T-helper 2 cell (primary cell): ENCODE measurements at places on chromosomes 11 and 22.

GRCh38 chr22:32632512-32633315, 158.1 kb downstream of the FBXO7 start:
- no peak for DNase-seq

DNA sequence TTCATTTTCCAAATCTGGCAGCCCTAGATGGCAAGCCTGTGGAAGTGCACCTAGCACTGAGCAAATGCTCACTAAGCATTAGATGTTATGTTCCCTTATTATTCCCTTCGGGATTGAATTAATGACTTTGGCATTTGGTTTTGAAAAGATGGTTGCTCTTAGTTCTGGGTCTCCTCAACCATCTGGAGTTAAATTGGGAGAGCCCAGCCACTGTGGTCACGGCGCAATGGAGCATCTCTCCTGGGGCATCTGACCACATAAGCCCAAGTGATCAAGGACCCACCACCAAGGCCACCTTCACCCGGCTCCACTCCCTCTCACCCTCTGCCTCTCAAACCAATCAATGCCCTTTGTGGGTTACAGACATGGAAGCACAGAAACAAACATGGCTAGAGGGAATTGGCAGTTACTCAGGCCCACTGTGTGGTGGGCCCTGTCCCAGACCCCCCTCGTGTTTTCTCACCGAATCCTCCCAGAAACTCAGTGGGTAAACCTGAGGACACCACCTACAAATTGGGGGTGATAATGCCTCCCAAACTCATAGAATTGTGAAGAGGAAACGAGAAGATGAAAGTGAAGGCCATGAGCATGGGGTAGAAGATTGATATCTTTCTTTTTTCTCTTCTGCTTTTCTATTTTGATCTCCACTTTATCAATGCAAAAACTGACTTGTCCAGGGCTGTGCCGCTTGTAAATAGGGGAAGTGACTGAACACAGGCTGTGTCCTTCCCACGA, 52.2 kb downstream of the IRAG1 start:
- no peak for DNase-seq

GRCh38 chr11:66467034-66467659, 442 bp downstream of the PELI3 start:
- no peak for DNase-seq

GRCh38 chr11:12469451-12469850, 92.1 kb downstream of the PARVA start:
- DNase-seq: no peak

DNA sequence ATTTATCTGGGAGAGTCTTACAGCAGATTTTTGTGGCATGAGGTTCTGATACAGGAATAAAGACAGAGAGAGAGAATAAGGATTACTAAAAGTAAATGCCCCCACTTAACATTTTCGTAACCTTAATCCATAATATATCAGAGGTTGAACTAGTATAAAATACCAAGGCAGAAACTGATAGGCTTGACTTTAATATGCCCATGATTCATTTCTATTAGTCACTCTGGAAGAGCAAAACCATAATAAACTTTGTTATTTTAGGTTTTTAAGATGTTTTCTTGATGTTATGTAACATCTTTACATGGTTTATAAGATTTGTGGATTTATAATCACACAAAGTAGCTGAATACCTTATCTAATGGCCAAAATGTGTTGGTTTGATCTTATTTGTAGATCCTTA, 19.1 kb downstream of the GUCY1A2 start:
- DNase-seq: no peak

- DNase-seq: no peak
Measured at GRCh38 chr11:131154351-131154750, 216.1 kb upstream of the NTM start.

GRCh38 chr22:38238519-38239071, 34.2 kb downstream of the TMEM184B start:
- no peak for DNase-seq

DNA sequence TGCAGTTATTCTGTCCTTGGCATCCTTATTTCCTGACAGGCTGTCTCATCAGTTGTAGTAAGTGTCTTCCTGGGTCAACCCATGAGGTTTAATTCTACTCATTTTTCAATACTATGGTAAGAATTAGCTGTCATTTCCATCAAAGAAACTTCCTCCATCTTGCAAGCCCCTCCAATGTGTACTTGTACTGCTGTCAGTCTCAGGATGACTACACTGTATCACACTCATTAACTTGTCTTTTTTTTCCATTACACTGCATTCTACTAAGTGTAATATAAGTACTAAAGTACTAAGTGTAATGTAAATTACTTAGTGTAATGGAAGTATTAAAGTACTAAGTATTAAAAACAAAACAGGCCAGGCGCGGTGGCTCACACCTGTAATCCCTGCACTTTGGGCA, 102.8 kb downstream of the CWF19L2 start:
- DNase-seq: no peak

DNA sequence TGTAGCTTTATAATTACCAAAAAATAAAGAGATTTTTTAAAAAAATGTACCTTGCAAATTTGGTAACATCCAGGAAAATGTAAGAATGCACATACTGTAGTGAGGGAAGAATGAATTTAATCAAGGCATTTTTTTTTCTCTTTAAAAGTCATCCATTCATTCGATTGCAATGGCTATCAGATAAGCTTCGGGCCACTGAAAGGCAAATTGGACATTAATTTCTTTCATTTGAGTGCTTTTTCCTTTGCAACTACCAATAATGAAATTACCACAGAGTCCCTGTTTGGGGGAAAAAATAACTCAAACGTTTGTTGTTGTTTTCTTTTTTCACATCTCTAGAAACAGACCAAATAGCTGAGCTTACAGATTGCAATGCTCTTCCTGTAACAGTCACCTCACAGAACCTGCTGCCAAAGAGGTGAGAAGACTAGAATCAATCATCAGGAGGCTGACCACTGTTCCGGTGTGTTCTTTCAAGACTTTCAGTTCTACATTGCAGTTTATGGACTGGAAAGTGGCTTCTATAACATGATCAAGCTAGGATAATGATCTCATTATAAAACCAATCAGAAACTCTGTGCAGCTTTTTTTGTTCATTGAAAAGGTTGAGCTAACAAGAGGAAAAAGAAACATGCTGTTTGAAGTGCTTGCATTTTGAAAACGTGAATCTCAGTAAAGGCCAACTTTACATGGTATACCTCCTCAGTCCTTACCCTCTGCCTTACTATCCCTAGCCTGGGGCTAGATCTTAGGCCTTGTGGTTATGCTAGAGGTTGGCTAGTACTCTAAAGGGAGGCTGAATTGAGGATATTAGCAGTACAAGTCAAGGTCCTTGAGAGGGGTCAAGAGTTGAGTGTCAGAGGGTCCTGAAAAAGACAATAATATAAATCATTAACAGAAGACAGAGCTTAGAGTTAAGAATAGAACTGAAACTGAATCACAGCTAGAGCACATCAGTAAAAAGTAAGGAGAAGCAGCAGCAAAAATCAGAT, 1276.1 kb downstream of the LRRC4C start:
- DNase-seq: no peak

- DNase-seq: no peak
Measured at GRCh38 chr11:46978005-46978491, 41.5 kb downstream of the CSTPP1 start.

GRCh38 chr11:132704781-132705375, 827.4 kb downstream of the OPCML start:
- DNase-seq: no peak

DNA sequence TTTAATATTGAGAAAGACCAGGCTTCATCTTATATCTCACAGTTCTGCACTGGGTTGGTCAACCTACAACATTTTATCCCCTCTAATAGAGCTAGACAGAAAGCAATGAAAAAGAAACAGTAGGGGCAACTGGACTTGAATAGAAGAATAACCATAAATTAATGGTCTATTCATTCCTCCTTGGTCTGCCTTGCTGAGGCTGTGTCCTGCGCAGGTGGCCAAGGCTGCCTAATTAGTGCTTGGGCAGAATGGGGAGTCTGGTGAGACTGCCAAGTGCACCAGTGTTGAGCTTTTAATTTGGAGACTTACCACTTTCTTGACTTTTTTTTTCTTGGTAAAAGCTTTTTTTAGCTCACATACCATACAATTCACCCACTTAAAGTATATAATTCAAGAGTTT, 35.0 kb upstream of the SPON1 start:
- no peak for DNase-seq

DNA sequence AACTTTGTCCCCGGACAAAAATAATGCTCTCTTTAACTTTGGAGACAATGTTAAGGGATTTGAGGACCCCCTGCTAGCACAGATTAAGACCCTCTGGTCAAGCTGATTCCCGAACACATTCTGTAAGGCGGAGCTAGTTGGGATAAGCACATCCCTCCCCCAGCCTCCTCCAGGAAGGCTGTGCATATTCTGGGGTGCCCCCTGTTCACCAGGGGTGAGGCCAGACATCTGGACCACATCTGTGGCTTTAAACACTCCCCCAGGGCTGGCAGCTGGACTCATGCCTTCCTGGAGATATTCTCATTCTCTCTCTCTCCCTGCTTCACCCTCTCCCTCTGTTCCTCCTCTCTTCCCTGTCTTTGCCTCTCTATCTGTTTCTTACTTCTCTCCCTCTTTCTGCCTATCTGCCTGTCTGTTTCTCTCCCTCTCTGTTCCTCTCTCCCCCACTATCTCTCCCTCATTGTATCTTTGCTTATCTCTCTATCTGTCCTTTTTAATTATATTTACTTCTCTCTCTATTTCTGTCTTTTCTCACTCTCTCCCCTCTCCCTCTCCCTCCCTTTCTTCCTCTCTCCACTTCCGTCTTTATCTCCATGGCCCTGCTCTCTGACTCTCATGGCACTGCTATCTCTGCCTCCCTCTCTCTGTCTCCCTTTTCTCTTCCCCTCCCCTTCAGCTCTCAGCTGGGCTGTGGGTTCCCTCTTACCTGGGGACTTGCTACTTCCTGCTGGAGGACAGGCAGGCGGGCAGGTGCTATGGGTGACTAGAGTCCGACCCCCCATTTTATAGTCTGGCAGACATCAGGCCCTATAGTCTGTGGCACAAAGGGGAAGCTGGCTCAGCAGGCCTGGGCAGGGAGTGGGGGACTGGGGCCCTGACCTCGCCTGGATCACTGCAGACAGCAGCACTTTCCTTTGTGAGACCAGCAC, at the start of gene CRYBB1:
Gene CRYBB1 (minus strand): TSS at position 757 of the 929 bp plus-strand sequence. CDS start 1,708 bp downstream, outside the sequence.
- DNase-seq: no peak

GRCh38 chr11:3840004-3840869, 522 bp downstream of the RHOG start:
- DNase-seq: peak; percentile 61

DNA sequence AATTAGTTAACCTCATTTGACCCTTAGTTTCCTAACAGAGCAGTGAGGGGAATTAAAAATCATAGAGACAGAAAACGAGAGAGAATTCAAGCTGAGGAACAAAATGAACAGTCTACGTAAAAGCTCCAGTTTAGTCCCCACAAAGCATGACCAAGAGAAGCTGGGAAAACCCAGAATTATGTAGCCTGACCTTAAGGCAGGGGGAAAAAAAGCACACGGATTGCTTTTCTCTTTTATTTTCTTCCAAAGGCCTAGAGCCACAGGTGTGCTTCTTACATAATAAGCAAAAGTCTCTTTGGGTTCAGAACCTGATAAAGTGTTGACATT, 514 bp upstream of the AMBRA1 start:
- no peak for DNase-seq

- DNase-seq: no peak
Measured at GRCh38 chr11:66195867-66196266, 72.6 kb upstream of the RAB1B start.

- DNase-seq: no peak
Measured at GRCh38 chr11:60905551-60906113, 753 bp downstream of the PRPF19 start.

DNA sequence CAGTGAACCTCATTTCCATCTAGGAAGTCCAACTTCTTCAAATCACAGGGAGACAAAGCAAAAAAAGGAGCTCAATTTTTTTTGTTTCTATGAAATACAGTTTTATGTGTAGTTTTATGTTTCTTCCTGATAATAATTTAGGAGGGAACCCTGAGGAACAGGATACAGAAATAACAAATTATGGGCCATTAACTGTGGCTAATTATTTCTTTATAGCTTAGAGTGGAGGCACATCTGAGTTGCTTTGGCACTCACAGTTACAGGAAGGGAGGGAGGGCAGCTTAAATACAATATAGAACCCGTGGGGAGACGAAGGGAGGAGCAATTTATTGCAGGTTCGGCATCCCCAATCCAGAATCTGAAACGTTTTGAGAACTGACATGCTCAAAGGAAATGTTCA, 37.1 kb upstream of the HORMAD2 start:
- DNase-seq: no peak

DNA sequence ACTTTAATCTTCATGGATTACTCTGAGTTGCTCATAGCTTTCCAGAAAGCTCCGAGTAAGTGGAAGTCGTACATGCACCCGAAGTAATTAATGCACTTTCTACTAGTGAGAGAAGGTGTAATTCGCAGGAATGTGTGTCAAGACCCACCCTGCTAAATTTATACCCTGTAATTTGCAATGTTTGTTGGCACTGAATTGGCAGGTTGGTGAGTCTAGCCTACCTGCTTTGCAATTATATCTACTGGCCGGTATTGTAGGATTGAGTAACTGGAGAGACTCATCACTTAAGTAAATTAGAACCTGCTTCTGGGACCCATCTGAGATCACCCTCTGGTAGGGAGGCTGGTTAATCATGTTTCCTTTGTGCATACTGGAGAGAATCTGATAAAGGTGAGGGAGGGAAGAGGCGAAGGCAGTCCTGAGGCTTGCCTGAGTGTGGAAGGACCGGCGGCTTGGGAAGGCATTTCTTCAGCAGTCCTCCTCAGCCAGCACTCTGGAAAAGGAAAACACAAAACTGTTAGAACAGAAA, 63.3 kb downstream of the LDLRAD3 start:
- DNase-seq: no peak

GRCh38 chr11:61042537-61042936, 59.8 kb upstream of the CD5 start:
- no peak for DNase-seq

DNA sequence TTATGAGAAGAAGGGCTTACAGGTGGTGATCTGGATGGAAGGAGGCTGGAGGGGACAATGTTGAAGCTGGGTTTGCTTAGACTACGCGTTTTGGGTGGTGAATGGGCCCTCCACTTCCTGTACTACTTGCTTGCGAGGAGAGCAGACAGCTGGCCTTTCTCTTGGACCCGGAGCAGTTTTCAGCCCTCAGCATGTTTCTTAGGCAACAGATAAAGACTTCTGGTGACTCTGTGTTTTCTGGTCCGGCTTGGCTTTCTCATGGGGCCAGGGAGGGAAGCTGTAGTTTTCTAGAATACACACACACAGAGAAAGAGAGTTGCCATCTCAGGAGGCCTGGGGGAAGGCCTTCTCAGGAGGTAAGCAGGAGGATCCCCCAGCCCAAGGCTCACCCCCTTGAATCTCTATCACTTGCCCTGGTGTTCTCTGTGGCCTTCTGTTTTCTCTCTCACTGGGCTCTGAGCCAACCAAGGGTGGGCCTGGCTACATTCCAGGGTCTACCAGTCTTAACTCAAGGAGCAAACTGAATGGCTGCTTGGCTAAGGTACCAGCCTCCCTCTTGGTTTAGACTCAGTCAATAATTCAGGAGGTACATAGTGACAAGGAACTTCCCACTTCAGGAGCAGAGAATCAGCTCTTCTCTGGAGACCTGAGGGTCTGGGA, 2.4 kb downstream of the CCS start:
- DNase-seq: no peak

GRCh38 chr11:17734418-17734911, at the start of gene KCNC1:
Gene KCNC1, plus strand, starts transcription at chr11:17734781. Its CDS starts 1,222 bp downstream, at chr11:17736003.
- no peak for DNase-seq

- no peak for DNase-seq
Measured at GRCh38 chr22:36117053-36117554, 43.5 kb downstream of the APOL3 start.

- no peak for DNase-seq
Measured at GRCh38 chr11:39817241-39817640, 1642.2 kb downstream of the LRRC4C start.

GRCh38 chr11:122398167-122398566, 257.4 kb upstream of the UBASH3B start:
- no peak for DNase-seq

GRCh38 chr22:18069041-18069440, 8.7 kb upstream of the PEX26 start:
- DNase-seq: no peak
